ENCODE measurements at places on chromosomes 2 and 18. TPM values are rescaled to one million over a fixed set of nuclear protein-coding genes. Genes with fewer than 3 reads are reported as not detected.

The LHCGR gene
- not detected for total RNA-seq

DNA sequence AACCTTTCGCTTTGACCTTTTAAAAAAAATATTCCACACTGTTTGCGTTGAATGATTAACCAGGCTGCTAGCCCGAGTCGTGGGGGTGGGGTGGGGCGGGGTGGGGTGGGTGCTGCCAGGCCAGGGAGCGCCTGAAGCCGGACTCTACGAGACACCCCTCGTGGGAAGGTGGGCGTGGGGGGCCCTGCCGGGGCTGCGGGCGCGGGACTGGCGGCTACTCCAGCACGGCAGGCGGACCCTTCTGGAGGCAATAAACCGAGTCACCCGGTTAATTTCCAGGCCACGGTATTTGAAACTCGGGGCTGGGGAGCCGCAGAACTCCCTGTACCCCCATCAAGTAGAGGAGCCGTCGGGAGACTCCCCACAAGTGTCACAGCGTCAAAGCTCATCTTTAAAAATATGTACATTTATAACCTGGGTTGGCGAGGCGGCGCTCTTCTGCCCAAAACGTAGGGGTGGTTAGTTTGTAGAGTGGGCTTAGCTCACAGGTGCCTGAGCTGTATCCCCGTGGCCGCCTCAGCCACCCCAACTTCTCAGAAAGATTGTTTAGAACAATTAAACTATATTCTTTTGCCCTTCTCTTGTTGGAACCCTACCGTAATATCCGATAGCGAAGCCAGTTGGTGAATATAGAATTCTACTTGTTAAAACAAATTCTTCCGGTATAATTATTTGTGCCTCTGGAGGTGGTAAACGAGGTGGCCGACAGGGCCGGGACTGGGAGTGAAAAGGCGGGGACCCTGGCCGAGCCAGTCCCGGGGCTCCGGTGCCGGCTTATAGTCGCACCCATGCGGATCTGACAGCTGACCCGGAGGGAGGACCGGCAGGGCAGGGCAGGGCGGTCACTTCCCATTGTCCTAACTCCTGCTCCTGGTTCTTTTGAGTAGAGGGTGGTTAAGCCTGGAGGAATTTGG lies 1.4 kb downstream of the B3GNT2 start:
- peaks cover 16% of the 10 kb centered on the region for H3K36me3 ChIP-seq
- H3K4me1 ChIP-seq = peaks cover 38% of the 10 kb centered on the region
- peak overlapping the region; percentile 97 for H3K27ac ChIP-seq
- DNase-seq = peak; percentile 66
- H3K4me3 ChIP-seq = peak overlapping the region; percentile 88

DNA sequence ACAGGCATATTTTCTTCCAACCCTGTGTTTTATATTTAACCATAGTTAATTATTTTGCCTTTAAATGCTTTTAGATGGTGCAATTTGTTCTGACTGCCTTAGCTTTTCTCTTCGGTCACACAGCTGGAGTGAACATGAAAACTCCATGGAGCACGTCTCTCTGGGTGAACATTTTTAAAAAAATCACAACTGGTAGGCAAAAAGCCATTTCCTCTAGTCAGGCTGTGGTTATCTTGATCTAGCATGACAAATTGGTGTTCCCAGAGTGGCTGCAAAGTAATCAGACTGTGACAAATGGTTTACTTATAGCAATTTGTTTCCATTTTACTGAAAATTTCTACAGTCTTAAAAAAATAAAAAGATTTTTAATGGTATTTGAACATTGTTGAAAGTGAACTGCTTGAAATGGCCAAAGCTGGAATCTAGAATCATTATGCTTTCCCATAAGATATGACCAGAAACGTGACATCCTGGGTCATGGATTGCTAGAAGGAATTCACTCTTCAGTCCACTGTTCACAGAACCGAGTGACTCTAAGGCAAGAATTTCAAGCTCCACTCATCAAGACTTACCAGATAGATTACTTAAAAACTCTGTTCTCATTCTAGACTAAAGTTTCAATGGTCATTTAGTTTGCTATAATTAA lies 703.6 kb downstream of the CPS1 start:
- no peak overlapping the region for H3K27ac ChIP-seq
- no peaks in the 10 kb centered on the region for H3K36me3 ChIP-seq
- H3K4me3 ChIP-seq = no peak overlapping the region
- H3K4me1 ChIP-seq = no peaks in the 10 kb centered on the region
- no peaks in the 10 kb centered on the region for H3K27me3 ChIP-seq
- no peak for DNase-seq

The CENPA gene
- total RNA-seq = 43.6 TPM

- H3K36me3 ChIP-seq = no peaks in the 10 kb centered on the region
- no peaks in the 10 kb centered on the region for H3K27me3 ChIP-seq
- peak; percentile 52 for DNase-seq
- peaks cover 14% of the 10 kb centered on the region for H3K4me1 ChIP-seq
- no peak overlapping the region for H3K27ac ChIP-seq
These were observed 63.0 kb downstream of the NPAS2 start for GRCh38 chr2:100882645-100883613.

The NAT8 gene
- total RNA-seq = not detected

- no peak overlapping the region for H3K27ac ChIP-seq
- no peak overlapping the region for H3K4me3 ChIP-seq
- no peaks in the 10 kb centered on the region for H3K27me3 ChIP-seq
- no peak for DNase-seq
These were observed 21.6 kb upstream of the SLC35G4 start for GRCh38 chr18:11587846-11588245.

The SULT1C3 gene
- total RNA-seq = not detected

The SOX11 gene
- total RNA-seq = not detected

- H3K36me3 ChIP-seq = no peaks in the 10 kb centered on the region
- H3K4me3 ChIP-seq = no peak overlapping the region
- no peak for DNase-seq
- H3K27me3 ChIP-seq = peaks cover 34% of the 10 kb centered on the region
These were observed 13.4 kb downstream of the BCL11A start for GRCh38 chr2:60540074-60540473.

DNA sequence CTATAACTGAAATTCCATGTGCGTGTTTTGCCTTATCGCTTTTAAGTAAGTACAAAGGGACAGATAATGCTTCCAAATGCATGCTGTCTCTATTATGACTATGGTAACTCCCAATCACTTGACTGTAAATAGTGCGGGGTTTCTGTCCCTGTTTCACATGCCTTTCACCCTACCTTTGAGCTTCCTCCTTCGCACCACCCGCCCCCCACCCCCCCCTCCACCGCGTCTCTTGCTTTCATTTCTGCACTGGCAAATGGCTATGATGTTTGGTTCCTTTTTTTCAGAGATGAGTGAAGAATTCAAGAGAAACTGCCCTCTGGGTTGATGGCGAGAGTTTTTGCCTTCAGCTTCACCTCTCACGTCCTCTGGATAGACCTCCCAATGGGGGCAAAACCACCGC lies 25.0 kb upstream of the SPP2 start:
- DNase-seq = peak; percentile 38
- H3K36me3 ChIP-seq = no peaks in the 10 kb centered on the region
- no peak overlapping the region for H3K27ac ChIP-seq
- no peaks in the 10 kb centered on the region for H3K27me3 ChIP-seq
- H3K4me3 ChIP-seq = peak overlapping the region; percentile 57

The MZT2A gene
- total RNA-seq = 231 TPM

The PAX3 gene
- total RNA-seq = not detected

- no peaks in the 10 kb centered on the region for H3K36me3 ChIP-seq
- no peak for DNase-seq
- no peak overlapping the region for H3K4me3 ChIP-seq
- H3K27ac ChIP-seq = no peak overlapping the region
- H3K27me3 ChIP-seq = no peaks in the 10 kb centered on the region
These were observed 1183.1 kb upstream of the TMEFF2 start for GRCh38 chr2:193377789-193378188.

DNA sequence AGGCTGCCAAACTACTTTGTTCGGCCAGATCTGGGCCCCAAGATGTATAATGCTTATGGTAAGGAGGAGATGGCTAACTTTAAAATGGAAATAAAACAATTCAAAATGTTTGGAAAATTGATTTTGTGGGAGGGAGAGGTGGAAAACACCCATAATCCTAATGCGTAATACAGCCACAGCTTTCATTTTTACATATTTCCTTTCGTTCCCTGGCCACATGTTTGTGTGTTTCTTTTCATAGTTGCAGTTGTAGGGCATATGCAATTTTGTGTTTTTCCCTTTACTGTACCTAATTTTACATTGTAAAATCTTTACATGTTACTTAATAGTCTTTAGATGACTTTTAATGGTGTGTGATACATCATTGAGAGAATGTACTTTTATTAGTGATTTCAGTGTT lies 44.6 kb downstream of the KDM3A start:
- no peak for DNase-seq
- H3K36me3 ChIP-seq = peaks cover 56% of the 10 kb centered on the region
- peak overlapping the region; percentile 43 for H3K27ac ChIP-seq
- H3K4me1 ChIP-seq = peaks cover 46% of the 10 kb centered on the region

The SLC14A1 gene
- 0.26 TPM for total RNA-seq

DNA sequence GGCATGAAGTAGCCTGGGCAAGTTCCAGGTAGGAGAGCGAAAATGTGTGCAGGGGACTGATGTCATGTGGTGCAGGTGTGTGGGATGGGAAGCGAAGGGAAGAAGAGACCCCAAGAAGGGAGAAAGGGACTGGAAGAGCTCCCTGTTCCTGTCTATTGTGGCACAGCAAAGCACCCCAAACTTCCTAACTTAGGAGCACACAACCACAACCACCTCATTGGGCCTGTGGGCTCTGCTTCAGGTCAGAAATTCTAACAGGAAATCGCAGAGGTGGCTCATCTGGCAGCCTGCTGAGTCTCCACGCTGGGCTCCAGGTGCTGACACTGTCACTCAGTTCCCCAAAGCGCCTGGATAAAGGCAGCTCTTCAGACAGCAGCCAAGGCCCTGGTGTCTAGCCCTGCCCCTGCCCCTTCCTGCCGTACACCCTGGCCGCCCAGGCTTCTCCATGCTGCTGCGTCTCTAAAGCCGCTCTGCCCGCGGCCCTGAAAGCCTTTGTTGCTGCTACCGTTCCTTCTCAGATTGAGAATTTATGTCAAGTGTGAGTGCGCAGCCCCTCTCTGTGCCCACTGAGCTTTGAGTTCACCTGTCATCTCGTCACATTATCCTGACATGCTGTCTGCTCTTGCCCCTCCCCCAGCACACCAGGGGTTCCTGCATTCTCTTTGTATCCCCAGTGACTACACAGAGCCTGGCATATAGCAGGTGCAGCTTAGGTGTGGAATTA lies 140.2 kb upstream of the BCL2L11 start:
- H3K27me3 ChIP-seq = no peaks in the 10 kb centered on the region
- no peaks in the 10 kb centered on the region for H3K4me1 ChIP-seq
- DNase-seq = no peak
- H3K36me3 ChIP-seq = no peaks in the 10 kb centered on the region
- no peak overlapping the region for H3K27ac ChIP-seq
- H3K4me3 ChIP-seq = no peak overlapping the region

The CRYBA2 gene
- total RNA-seq = not detected

GRCh38 chr18:31931163-31931885 lies 11.6 kb downstream of the TRAPPC8 start:
- H3K27me3 ChIP-seq = no peaks in the 10 kb centered on the region
- no peak overlapping the region for H3K4me3 ChIP-seq
- no peak for DNase-seq
- peaks cover 15% of the 10 kb centered on the region for H3K36me3 ChIP-seq

DNA sequence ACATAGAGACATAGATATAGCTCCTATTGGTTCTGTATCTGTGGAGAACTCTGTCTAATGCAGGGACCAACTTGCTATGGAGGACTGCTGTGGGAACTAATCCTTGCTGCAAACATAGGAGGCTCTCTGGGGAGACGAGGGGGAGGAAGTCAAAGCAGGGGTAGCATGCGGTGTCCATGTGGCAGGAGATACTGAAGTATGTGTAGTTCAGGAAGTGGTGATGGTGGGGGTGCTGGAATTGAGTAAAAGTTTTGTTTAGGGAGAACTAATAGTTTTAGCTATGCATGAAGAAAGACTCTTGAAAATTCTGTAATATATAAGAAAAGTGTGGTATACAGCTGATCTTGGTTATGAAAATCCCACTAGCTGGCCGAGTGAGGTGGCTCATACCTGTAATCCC lies 62.0 kb downstream of the ANKRD44 start:
- peak overlapping the region; percentile 17 for H3K4me3 ChIP-seq
- H3K27ac ChIP-seq = peak overlapping the region; percentile 83
- peaks cover 15% of the 10 kb centered on the region for H3K36me3 ChIP-seq

The C2orf76 gene
- total RNA-seq = 9.5 TPM

DNA sequence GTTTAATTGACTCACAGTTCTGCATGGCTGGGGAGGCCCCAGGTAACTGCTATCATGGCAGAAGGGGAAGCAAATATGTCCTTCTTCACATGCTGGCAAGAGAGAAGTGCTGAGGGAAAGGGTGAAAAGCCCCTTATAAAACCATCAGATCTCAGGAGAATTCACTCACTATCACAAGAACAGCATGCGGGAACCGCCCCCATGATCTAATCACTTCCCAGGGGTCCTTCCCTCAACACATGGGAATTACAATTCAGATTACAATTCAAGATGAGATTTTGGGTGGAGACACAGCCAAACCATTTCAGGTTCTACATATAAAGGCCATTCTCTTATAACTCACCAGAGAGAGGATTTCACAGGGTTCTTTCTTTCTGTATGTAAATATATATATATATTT lies 62.9 kb downstream of the VRK2 start:
- no peak overlapping the region for H3K27ac ChIP-seq
- no peak overlapping the region for H3K4me3 ChIP-seq
- H3K36me3 ChIP-seq = peaks cover 8% of the 10 kb centered on the region
- no peaks in the 10 kb centered on the region for H3K27me3 ChIP-seq
- peak; percentile 5 for DNase-seq
- H3K4me1 ChIP-seq = peaks cover 13% of the 10 kb centered on the region

DNA sequence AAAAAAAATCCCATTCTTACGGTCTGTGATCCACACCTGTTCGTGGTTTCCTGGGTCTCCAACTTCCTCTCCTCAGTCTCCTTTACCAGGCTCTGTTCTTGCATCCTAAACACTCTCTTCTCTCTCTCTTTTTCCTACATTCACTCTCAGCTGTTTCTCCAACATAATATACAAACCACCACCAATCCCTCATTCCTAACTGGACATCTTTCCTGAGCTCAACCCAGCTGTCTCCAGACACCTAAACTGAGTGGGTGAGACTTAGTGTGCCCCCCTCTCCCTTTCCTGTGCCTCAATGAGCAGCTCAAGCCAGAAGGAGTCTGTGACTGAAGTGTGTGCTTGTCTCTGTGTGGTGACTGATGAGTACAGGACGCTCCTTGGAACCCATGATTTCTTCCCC lies 59.4 kb downstream of the LIPG start:
- H3K36me3 ChIP-seq = no peaks in the 10 kb centered on the region
- no peaks in the 10 kb centered on the region for H3K4me1 ChIP-seq
- H3K27ac ChIP-seq = no peak overlapping the region

- DNase-seq = no peak
- no peak overlapping the region for H3K27ac ChIP-seq
- no peak overlapping the region for H3K4me3 ChIP-seq
- H3K36me3 ChIP-seq = no peaks in the 10 kb centered on the region
These were observed 301.0 kb upstream of the HS6ST1 start for GRCh38 chr2:128619471-128620325.

DNA sequence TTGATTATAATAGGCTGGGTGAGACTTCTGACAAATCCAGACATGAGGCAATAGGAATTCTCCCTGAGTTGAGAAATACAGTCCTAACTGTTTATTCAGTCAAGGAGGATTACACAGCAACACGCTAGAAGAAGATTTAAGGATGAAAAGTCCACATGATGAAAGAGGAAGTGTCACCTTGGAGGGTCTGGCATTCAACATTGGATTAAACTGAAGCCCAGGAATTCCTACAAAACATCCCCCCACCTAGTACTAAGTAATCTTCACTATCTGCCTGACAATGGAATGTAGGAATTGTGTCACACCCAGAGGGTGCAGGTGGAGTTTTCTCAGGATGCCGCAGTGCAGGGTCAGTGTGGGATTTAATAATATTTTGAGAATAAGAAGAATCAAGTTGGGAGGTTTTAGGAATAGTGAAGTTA lies 142.4 kb downstream of the SOCS6 start:
- H3K27ac ChIP-seq = no peak overlapping the region
- no peaks in the 10 kb centered on the region for H3K36me3 ChIP-seq
- no peak for DNase-seq
- H3K4me1 ChIP-seq = no peaks in the 10 kb centered on the region
